ENCODE measurements at places on chromosomes 12 and 14. TPM values are rescaled to one million over a fixed set of nuclear protein-coding genes. Genes with fewer than 3 reads are reported as not detected.

GRCh38 chr14:20684662-20685456, 499 bp downstream of the RNASE4 start:
- no peaks in the 10 kb centered on the region for H3K27me3 ChIP-seq
- peak overlapping the region; percentile 71 for H3K4me3 ChIP-seq
- H3K36me3 ChIP-seq = no peaks in the 10 kb centered on the region
- H3K4me1 ChIP-seq = peaks cover 26% of the 10 kb centered on the region
- peak overlapping the region; percentile 99 for H3K27ac ChIP-seq

DNA sequence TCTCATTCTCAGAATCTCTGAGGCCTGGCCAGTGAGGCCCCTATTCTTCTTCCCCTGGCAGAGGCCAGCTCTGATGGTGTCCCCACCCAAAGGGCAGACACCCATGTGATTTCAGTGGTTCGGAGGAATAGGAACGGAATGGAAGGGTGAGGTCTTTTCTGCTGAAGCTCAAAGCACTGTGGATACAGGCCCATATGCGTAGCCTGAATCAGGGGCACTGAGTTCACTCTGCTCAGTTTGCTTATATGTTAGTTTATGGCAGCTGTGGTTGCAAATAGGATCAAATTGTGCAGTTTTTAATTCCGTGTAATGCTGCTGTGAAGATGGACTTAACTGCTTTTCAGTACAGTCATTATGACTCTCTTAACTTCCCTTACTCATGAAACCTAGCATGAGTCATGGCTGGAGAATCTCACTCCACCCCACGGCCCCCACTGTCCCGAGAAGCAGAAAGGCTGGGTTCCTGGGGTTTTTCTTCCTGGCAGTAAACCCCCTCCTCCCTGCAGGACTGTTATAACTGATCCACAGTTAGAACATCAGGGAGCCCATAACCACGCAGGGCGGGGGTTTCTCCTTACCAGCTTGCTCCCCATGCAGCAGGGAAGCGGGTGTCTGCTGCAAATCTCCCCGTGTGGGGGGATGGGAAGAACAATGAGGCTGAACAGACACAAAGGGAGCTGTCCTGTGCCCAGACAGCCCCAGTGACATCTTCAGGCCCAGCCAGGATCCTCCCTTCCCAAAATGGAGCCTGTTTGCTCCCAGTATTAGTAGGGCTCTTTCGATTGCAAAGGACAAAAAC, 122.7 kb downstream of the SLC38A6 start:
- peak; percentile 86 for DNase-seq
- peaks cover 26% of the 10 kb centered on the region for H3K4me1 ChIP-seq
- no peaks in the 10 kb centered on the region for H3K27me3 ChIP-seq
- H3K4me3 ChIP-seq = no peak overlapping the region
- H3K27ac ChIP-seq = peak overlapping the region; percentile 90

GRCh38 chr14:88384718-88385117, 739 bp upstream of the SPATA7 start:
- H3K27me3 ChIP-seq = no peaks in the 10 kb centered on the region
- H3K4me1 ChIP-seq = peaks cover 6% of the 10 kb centered on the region
- DNase-seq = no peak
- H3K4me3 ChIP-seq = peak overlapping the region; percentile 91

DNA sequence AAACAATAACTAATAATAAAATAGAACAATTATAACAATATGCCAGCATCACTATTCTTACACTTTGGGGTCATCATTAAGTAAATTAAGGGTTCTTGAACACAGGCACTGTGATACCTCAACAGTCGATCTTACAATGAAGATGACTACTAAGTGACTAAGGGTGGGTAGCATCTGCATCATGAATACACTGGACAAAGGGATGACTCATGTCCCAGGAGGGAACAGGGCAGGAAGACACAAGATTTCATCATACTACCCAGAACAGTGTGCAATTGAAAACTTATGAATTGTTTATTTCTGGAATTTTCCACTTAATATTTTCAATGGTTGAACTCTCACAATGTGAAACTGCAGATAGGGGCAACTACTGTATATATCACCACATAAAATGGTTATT, 19.7 kb downstream of the TSPAN19 start:
- no peak for DNase-seq
- no peak overlapping the region for H3K27ac ChIP-seq
- peaks cover 3% of the 10 kb centered on the region for H3K27me3 ChIP-seq
- H3K4me3 ChIP-seq = no peak overlapping the region

- DNase-seq = peak; percentile 53
- H3K4me3 ChIP-seq = no peak overlapping the region
- H3K27me3 ChIP-seq = no peaks in the 10 kb centered on the region
- no peak overlapping the region for H3K27ac ChIP-seq
Measured at GRCh38 chr14:61296719-61297502, 15.8 kb upstream of the TMEM30B start.

The TOMM20L gene
- not detected for total RNA-seq
